Osteoblast (primary cell): ENCODE measurements at places on chromosomes 1 and 21.

- no peaks in the 10 kb centered on the region for H3K36me3 ChIP-seq
- DNase-seq, result no peak
- H3K27me3 ChIP-seq, result no peaks in the 10 kb centered on the region
- no peaks in the 10 kb centered on the region for H3K4me1 ChIP-seq
- H3K27ac ChIP-seq, result no peak overlapping the region
These were observed 69.5 kb downstream of the DNM3 start for GRCh38 chr1:171910786-171911185.

- H3K27ac ChIP-seq, result no peak overlapping the region
- no peak overlapping the region for H3K4me3 ChIP-seq
- no peaks in the 10 kb centered on the region for H3K36me3 ChIP-seq
- H3K27me3 ChIP-seq, result no peaks in the 10 kb centered on the region
- DNase-seq, result no peak
These were observed 9.3 kb downstream of the SPRR2G start for GRCh38 chr1:153141377-153141776.

- no peaks in the 10 kb centered on the region for H3K4me1 ChIP-seq
- H3K36me3 ChIP-seq, result no peaks in the 10 kb centered on the region
- no peak for DNase-seq
- no peak overlapping the region for H3K27ac ChIP-seq
- no peaks in the 10 kb centered on the region for H3K27me3 ChIP-seq
These were observed 10.5 kb upstream of the TAF1A start for GRCh38 chr1:222600281-222600680.

- peak; percentile 53 for DNase-seq
- no peak overlapping the region for H3K4me3 ChIP-seq
- H3K27ac ChIP-seq, result no peak overlapping the region
- H3K4me1 ChIP-seq, result peaks cover 4% of the 10 kb centered on the region
- no peaks in the 10 kb centered on the region for H3K36me3 ChIP-seq
- H3K27me3 ChIP-seq, result no peaks in the 10 kb centered on the region
These were observed 977 bp downstream of the TRAF3IP3 start for GRCh38 chr1:209756615-209757445.

- no peak for DNase-seq
- H3K27me3 ChIP-seq, result no peaks in the 10 kb centered on the region
- H3K4me1 ChIP-seq, result no peaks in the 10 kb centered on the region
- no peak overlapping the region for H3K4me3 ChIP-seq
- H3K36me3 ChIP-seq, result no peaks in the 10 kb centered on the region
These were observed 474.4 kb downstream of the SETD4 start for GRCh38 chr21:35585878-35586277.

DNA sequence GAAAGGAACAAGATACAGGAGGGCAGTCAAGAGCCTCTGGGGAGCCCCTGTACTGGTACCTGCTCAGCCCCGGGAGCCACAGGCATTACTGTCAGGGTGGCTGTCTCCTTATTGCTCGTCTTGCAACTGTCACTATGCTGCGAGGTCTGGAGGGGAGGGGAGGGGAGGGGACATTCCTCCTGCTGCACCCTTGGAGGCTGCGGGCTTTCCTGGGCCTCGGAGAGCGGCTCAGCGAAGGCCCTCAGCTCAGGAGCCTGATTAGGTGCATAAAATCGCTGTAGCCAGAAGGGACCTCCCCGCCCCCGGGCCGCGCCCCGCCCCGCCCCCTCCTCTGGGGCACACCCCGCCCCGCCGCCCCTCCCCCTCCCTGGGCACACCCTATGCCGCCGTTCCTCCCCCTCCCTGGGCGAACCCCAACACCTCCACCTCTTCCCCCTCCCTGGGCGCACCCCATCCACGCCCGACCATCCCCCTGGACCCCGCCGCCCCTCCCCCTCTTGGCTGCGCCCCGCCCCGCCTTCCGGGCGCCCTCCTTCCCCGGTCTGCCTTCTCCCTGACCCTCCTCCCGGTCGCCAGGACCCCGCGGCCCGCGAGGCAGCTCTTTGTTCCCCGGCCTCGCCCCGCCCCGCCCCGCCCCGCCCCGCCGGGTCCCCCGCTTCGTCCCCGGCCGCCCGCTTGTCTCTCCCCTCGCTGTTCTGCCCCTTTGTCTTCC, 35.5 kb downstream of the CACHD1 start:
- peak; percentile 67 for DNase-seq
- no peaks in the 10 kb centered on the region for H3K36me3 ChIP-seq
- H3K4me1 ChIP-seq, result peaks cover 4% of the 10 kb centered on the region
- H3K27me3 ChIP-seq, result no peaks in the 10 kb centered on the region
- peak overlapping the region; percentile 64 for H3K4me3 ChIP-seq
- H3K27ac ChIP-seq, result no peak overlapping the region

DNA sequence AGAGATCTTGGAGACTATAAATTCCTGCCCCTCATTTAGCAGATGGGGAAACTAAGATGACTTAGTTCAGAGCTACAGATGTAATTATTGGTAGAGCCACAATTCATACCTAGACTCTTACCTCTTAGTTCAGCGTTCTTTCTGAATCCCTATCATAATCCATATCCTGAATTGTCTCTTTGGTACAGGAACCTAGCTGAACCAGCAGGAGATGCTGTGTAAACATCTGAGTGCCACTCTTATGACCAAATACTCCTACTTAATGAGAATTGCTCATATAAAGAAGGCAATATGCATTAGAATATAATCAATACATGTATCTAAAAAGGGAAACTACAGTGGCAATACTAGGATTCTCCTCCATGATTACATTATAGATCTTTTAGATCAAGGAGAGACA, 459.0 kb downstream of the SIPA1L2 start:
- DNase-seq, result no peak
- H3K4me3 ChIP-seq, result no peak overlapping the region

GRCh38 chr1:91700771-91701471, 185.0 kb downstream of the TGFBR3 start:
- no peak overlapping the region for H3K4me3 ChIP-seq
- H3K27ac ChIP-seq, result peak overlapping the region; percentile 89

DNA sequence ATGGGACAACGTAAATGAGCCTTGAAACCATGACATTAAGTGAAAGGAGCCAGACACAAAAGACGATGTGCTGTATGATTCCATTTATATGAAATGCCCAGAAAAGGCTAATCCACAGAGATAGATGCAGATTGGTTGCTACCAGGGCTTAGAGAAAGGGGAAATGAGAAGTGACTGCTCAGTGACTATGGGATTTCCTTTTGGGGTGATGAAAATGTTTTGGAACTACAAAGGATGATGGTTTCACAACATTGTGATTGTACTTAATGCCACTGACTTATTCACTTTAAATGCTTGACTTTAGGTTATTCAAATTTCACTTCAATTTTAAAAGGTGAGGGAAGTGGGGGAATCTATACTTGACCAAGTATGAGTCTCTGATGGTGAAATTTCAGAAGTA, 414.3 kb downstream of the SETD4 start:
- peak overlapping the region; percentile 70 for H3K27ac ChIP-seq
- H3K36me3 ChIP-seq, result no peaks in the 10 kb centered on the region
- DNase-seq, result no peak
- H3K27me3 ChIP-seq, result no peaks in the 10 kb centered on the region
- no peak overlapping the region for H3K4me3 ChIP-seq
- H3K4me1 ChIP-seq, result peaks cover 50% of the 10 kb centered on the region

GRCh38 chr1:81304187-81304586, 496.5 kb upstream of the ADGRL2 start:
- H3K4me3 ChIP-seq, result no peak overlapping the region
- H3K27me3 ChIP-seq, result no peaks in the 10 kb centered on the region
- H3K4me1 ChIP-seq, result peaks cover 7% of the 10 kb centered on the region
- peak; percentile 68 for DNase-seq
- H3K27ac ChIP-seq, result no peak overlapping the region
- H3K36me3 ChIP-seq, result no peaks in the 10 kb centered on the region

GRCh38 chr1:244199902-244200301, 148.8 kb downstream of the ZBTB18 start:
- no peak for DNase-seq
- no peak overlapping the region for H3K27ac ChIP-seq
- peaks cover 7% of the 10 kb centered on the region for H3K4me1 ChIP-seq
- no peaks in the 10 kb centered on the region for H3K36me3 ChIP-seq
- no peak overlapping the region for H3K4me3 ChIP-seq

DNA sequence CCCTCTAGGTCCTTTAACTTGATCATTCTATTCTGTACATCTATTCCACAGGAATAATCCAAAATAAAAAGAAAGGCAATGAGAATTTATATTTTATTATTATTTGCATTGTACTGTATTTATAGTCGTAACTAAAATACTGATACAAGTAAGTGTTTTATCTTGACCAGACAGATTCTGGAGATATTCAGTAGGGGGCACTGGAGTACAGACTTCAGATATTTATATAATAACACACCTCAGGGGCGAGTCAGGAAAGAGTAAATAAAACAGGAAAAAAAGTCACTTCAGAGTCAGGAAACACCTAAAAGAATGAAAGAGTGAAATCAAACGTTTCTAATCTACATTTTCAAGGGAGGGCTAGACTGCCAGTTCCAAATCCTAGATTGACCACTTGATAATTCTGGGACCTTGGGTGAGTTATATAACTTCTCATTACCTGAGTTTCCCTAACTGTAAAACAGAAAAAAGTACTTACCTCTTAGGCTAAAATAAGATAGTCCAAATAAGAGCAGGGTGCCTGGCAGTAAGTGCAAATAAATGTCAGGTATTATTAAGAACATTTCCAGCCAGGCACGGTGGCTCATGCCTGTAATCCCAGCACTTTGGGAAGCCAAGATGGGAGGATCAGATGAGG, 31.1 kb upstream of the MTF1 start:
- DNase-seq, result no peak
- H3K36me3 ChIP-seq, result peaks cover 52% of the 10 kb centered on the region
- H3K27me3 ChIP-seq, result no peaks in the 10 kb centered on the region
- peaks cover 5% of the 10 kb centered on the region for H3K4me1 ChIP-seq
- no peak overlapping the region for H3K4me3 ChIP-seq

- peaks cover 6% of the 10 kb centered on the region for H3K27me3 ChIP-seq
- peaks cover 16% of the 10 kb centered on the region for H3K4me1 ChIP-seq
- H3K4me3 ChIP-seq, result no peak overlapping the region
- no peaks in the 10 kb centered on the region for H3K36me3 ChIP-seq
These were observed 48.6 kb upstream of the ATF3 start for GRCh38 chr1:212559929-212560328.

GRCh38 chr1:87956072-87956471, 627.4 kb downstream of the LMO4 start:
- H3K4me3 ChIP-seq, result no peak overlapping the region
- H3K36me3 ChIP-seq, result no peaks in the 10 kb centered on the region
- peak overlapping the region; percentile 62 for H3K27ac ChIP-seq
- peaks cover 28% of the 10 kb centered on the region for H3K4me1 ChIP-seq

DNA sequence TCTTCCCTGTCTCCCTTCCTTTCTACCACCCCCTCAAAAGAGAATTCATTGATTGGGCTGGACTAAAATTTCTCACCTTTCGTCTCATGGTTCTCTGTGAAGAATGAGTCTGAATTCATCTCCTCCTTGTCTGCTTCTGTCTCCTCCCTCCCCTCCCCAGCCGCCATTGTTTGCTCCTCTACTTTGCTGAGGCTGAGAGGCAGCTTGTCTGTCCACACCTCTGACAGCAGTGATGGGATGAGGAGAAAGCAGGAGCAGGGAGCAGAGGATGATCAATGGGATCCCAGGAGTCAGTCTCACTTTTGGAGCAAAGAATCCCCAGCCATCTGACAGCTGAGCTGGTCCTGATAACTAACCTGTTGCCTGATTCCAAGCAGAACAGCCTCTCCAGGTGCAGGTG, 2.5 kb downstream of the ILDR2 start:
- peaks cover 48% of the 10 kb centered on the region for H3K27me3 ChIP-seq
- H3K4me3 ChIP-seq, result no peak overlapping the region
- H3K36me3 ChIP-seq, result no peaks in the 10 kb centered on the region

GRCh38 chr1:166040202-166040997, 126.4 kb downstream of the FAM78B start:
- no peak for DNase-seq
- H3K4me3 ChIP-seq, result no peak overlapping the region
- no peaks in the 10 kb centered on the region for H3K27me3 ChIP-seq
- no peak overlapping the region for H3K27ac ChIP-seq
- H3K36me3 ChIP-seq, result no peaks in the 10 kb centered on the region

GRCh38 chr1:235500971-235501540, 3.2 kb downstream of the B3GALNT2 start:
- H3K27ac ChIP-seq, result no peak overlapping the region
- no peaks in the 10 kb centered on the region for H3K36me3 ChIP-seq

GRCh38 chr1:212688341-212689047, 11.1 kb downstream of the BATF3 start:
- H3K27ac ChIP-seq, result no peak overlapping the region
- H3K4me3 ChIP-seq, result no peak overlapping the region
- no peaks in the 10 kb centered on the region for H3K36me3 ChIP-seq
- peak; percentile 58 for DNase-seq

DNA sequence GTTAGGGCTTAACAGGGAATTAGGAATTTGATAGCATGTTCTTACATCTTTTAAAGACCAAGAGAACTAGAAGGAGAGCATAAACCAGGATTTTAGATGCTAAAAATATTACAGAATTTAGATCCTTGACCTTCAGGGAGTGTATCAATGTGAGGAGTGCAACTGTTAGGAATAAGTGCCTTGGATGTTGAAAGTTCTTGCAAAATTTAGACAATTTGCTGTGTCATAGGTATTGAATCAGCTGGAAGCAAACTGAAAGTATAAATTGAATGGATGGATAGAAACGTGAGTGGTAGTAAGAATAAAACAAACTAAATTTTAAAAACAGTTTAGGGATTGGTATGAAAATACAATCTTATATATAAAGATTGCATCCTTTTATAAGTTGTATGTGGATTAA, 27.7 kb downstream of the PPP1R12B start:
- H3K27ac ChIP-seq, result no peak overlapping the region
- H3K36me3 ChIP-seq, result no peaks in the 10 kb centered on the region
- no peaks in the 10 kb centered on the region for H3K27me3 ChIP-seq
- H3K4me3 ChIP-seq, result no peak overlapping the region

GRCh38 chr1:114025609-114026401, 46.5 kb downstream of the OLFML3 start:
- H3K4me1 ChIP-seq, result peaks cover 14% of the 10 kb centered on the region
- peak; percentile 74 for DNase-seq
- no peaks in the 10 kb centered on the region for H3K36me3 ChIP-seq
- H3K27me3 ChIP-seq, result no peaks in the 10 kb centered on the region

DNA sequence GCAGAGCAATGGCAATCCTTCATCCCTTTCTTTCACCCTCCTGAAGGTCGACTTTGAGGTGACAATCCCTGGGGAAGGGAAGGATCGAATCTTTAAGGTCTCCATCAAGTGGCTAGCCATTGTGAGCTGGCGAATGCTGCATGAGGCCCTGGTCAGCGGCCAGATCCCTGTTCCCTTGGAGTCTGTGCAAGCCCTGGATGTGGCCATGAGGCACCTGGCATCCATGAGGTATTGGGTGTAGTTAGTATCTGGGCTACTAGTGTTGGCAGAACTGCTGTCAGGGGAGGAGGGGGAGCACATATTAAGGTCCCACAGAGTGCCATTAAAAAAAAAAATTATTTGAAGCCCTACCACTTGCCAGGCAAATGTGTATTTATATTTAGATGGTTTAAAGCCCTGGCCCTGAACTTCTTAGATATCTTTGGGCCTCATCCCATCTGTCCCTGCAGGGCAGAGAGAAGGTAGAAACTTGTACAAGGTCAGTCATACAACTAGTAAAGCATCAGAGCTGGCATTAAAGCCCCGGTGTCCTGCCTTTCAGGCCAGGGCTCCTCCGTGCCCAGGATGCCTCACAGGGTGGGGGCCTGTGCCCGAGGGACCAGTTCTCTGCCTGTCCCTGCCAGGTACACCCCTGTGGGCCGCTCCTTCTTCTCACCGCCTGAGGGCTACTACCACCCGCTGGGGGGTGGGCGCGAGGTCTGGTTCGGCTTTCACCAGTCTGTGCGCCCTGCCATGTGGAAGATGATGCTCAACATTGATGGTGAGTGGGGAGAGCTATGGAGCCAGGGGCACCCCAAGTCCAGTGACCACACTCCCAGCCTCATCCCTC, 10.3 kb downstream of the AGO1 start:
- H3K4me1 ChIP-seq, result no peaks in the 10 kb centered on the region
- no peak for DNase-seq
- H3K27me3 ChIP-seq, result no peaks in the 10 kb centered on the region
